ENCODE measurements at places on chromosomes 3 and 15.

DNA sequence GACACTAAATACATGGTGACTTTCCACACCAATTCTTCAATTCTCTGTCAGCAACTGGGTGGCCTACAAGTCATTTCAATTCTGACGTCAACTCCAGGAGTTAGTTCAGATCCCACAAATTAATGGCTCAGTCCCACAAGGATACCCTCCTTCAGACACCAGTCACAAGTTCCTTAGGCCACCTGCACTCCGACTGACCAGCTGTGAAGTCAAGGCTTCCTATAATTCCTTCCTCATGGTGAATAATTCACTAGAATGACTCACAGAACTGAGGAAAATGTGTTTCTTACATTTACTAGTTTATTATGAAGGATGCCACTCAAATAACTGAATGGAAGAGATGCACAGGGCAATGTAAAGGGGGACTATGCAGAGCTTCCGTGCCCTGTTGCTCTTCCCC, 6.3 kb upstream of the PIAS1 start:
- no peak for DNase-seq

- DNase-seq: peak; percentile 71
Measured at GRCh38 chr3:58161435-58162398, 49.1 kb downstream of the DNASE1L3 start.

GRCh38 chr3:61875046-61875844, 313.9 kb downstream of the PTPRG start:
- DNase-seq: no peak

DNA sequence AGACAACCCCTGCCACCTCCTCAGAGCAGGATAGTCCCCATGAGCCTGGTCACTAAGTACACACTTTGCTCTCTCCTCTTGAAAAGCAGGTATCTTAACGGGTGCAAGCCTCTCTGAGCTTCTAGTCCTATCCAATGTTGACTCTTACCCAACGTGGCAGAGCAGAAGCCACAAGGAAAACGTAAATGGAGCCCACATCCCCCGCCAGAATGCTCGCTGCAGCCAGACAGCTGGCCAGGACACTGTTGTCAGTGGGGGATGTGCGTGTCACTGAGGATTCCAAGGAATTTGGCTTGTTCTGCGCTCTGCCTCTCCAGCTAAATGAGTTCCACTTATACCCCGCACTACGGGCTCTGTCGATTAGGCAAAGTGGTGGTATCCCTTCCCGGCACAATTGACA, 67.8 kb upstream of the IGF1R start:
- DNase-seq: no peak

GRCh38 chr3:4303187-4304123, at the start of gene SETMAR:
TSS of gene SETMAR (plus strand) at chr3:4303369. CDS start at chr3:4303371, 2 bp downstream.
- peak; percentile 97 for DNase-seq

DNA sequence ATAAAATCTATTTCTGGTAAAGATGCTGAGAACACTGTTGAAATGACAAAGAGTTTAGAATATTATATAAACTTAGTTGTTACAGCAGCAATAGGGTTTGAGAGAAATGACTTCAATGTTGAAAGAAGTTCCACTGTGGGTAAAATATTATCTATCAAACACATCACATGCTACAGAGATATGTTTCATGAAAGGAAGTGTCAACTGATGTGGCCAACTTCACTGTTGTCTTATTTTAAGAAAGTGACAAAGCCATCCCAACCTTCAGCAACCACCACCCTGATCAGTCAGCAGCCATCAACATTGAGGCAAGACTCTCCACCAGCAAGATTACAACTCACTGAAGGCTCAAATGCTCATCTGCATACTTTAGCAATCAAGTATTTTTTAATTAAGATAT, 20.2 kb downstream of the TMEM39A start:
- no peak for DNase-seq

- DNase-seq: no peak
Measured at GRCh38 chr3:43624619-43625305, 3.0 kb upstream of the ANO10 start.

DNA sequence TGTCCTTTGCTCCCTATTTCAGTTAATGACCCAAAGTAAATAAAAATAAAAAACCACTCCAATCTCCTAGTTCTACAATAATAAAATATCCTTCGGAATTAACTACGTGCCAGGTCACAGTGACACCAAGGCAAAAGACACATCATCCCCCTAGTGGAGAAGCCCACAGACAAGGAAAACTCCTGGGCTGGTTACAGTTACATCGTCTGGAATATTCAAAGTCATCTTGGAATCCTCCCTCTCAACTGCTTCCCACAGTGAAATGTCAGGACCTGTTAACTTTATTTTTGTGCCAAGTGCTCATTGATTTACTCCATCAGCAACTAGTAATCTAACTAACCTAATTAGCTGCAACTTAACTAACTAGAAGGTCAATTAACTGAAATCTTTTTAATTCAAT, 349.3 kb downstream of the MAGI1 start:
- no peak for DNase-seq

DNA sequence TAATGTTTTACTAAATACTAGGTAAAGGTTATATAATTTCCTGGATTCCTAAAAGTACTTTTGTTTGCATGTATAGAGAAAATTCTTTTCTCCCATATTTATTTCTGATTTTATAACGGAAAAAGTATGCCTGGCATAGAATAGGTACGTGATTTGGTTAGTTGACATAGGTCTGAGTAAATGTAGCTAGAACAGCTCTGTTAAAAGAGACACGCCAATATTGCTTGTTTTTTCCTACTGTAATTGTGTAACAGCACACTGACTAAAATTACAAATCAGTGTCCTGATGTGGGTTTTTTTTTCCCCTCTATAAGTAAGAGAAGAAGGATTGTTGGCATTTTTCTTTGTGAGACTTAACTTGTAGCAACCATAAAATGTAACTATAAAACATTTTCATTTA, 26.7 kb downstream of the KLHL24 start:
- no peak for DNase-seq

DNA sequence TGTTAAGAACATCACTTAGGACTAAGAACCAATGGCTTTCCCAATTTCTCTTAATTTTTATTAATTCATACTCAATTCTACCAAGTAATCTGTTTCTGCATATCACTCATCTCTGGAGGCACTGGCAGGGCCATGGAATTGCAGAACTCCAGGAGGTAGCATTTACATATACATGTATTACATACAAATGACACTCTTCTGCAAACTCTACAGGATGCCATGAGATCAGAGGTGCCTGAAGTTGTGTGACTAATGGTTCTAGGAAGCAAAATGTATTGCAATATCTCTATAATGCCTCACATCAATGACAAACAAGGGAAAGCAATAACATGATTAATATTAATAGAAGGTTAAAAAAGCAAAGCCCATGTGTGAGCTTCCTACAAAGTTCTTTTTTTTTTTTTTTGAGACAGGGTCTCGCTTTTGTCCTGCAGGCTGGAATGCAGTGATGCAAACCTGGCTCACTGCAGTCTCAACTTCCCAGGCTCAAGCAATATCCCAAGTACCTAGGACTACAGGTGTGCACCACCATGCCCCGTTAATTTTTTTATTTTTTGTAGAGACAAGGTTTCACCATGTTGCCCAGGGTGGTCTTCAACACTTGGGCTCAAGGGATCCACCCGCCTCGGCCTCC, 33.0 kb downstream of the DENND6A start:
- no peak for DNase-seq

GRCh38 chr15:74311734-74312444, 55.6 kb downstream of the CYP11A1 start:
- peak; percentile 79 for DNase-seq

- no peak for DNase-seq
Measured at GRCh38 chr15:88299497-88299896, 43.0 kb upstream of the NTRK3 start.

DNA sequence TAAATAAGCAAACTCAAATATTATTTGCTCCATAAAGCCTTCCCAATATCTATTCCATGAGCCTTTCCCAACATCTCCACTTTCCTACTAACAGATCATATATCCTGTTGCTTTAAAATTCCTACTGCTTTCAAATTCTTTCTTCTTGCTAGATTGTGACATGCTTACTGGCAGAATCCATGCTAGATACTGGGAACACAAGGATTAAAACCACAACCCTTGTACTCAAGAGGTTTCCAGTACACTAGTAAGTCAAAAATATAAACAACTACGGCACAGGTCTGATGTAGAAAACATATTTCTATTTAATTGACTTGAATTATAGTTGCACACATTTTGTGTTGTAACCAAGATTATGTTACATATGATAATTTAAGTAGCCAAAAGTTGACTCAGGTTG, 275.0 kb downstream of the ZBTB20 start:
- no peak for DNase-seq

- DNase-seq: no peak
Measured at GRCh38 chr15:43930556-43930955, 103.8 kb downstream of the WDR76 start.

DNA sequence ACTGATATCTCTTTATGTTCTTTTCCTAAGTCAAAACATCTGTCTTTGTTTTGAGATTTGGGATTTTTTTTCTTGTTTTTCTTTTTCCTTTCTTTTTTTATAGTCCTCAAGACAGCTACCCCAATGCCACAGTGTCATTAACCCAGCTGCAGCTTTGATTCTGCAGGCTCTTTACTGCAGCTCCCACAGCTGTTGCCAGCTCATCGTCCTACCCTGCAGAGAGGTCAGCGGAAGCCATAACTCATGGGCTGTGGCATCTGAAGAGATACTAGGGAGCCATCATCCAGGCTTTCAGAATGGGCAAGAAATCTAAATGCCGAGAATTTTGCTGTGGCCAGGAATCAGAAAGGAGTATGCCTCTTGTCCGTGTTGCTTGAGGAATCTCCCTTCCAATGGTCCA, 44.3 kb upstream of the SLC24A5 start:
- no peak for DNase-seq

- DNase-seq: no peak
Measured at GRCh38 chr3:131903988-131904415, 130.8 kb downstream of the CPNE4 start.

DNA sequence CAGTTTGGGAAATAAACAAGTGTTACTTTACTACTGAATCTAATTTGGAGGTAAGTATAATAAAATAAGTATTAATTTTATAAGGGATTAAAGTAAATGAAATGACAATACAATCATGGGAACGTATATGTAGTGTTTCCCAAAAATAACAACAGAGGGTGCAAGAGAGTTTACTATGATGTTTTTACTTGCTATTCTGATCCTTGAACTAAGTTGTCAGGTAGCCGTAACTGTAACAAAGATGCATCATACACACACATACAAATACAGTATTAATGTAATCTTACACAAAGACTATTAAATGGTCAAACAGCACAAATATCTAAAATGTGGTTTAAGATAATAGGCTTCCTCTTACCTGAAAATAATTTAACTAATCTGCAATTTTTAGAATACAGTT, 311.4 kb downstream of the TBC1D5 start:
- peak; percentile 49 for DNase-seq

- no peak for DNase-seq
Measured at GRCh38 chr3:190180268-190180667, 59.6 kb upstream of the P3H2 start.

GRCh38 chr15:28130651-28131050, 31.5 kb upstream of the OCA2 start:
- no peak for DNase-seq

DNA sequence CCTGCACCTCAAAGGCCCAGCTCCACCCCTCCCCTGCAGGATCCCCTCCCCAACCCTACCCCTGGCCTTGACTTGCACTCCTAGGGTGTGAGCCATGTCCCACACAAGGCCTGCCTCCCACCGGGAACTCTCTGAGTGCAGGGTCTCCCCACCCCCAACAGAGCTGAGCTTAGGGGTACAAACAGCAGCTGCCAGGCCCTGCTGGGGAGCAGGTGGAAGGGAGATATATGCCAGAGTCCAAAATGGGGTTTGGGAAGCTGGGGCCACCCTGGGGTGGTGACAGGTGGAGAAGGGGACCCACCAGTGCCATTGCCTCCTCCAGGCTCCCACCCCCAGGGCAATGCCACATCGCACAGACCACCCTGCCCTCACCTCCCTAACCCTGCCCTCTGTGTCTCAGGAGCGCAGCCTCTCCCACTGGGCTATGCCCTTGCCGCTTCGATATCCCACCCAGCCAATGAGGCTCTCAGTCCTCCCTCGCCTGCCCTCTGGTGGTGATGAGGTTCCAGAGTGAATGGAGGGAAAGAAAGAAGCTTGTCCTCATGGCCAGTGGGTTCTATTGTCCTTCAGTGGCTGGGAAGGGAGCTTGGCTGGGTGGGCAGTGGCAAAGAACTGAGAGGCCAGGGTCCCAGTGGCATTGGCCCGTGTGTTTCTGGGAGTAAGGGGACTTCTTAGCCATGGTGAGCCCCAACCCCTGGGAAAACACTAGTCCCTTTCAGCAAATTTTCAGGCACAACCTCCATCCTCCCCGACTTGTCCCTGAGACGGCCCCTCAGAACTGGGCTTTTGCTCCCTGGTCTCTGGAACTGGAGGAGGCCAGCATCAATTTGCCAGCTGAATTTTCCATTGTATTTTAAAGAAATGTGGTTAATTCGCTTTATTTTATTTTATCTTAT, 46.8 kb downstream of the CYP11A1 start:
- DNase-seq: peak; percentile 72

DNA sequence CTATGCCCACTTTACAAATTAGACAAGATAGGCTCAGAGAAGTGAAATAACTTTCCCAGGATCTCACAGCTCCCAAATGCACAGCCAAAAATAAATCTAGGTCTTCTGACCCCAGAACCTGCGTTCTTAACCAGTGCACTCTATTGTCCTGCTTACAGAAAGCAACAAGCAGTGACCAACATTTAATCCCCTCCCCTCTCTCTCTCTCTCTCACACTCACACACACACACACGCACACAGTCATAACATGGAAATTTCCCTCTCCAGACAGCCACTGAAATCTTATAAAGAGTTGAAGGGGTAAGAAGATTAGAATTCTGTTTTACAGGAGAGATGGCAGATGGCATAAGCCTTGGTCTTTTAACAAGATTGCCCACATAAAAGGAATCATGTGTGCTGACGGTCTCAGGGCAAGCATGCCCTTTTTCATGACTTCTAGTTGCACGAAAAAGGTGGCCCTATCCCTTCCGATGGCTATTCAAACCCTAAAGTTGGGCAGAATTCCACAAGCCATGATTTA, 29.4 kb downstream of the EOGT start:
- DNase-seq: no peak

DNA sequence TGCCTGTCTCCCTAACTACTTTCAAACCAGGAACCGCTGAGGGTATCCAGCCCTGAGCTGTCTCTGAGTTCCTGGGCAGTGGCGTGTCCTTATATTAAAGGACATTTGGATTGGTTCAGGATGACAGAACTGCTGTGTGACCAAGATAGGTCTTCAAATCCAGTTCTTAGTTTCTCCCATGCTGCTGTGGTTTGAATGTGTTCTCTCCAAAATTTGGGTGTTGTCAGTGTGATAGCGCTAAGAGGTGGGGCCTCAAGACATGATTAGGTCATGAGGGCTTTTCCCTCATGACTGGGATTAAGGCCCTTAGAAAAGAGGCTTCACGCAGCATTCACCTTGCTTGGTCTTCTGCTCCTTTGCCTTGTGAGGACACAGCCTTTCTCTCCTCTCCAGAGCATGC, 376.5 kb upstream of the TPM1 start:
- no peak for DNase-seq
